ENCODE measurements at places on chromosomes 4 and X. TPM values are rescaled to one million over a fixed set of nuclear protein-coding genes. Genes with fewer than 3 reads are reported as not detected.

SRPK3 gene
- 0.51 TPM for total RNA-seq

MAGEA6 gene
- total RNA-seq, result not detected

CFAP47 gene
- total RNA-seq, result not detected

RPGR gene
- 5.1 TPM for total RNA-seq

ITM2A gene
- total RNA-seq, result 0.17 TPM

CFAP99 gene
- not detected for total RNA-seq

PRDM8 gene
- 8.8 TPM for total RNA-seq

ZCCHC18 gene
- 1.3 TPM for total RNA-seq

SOWAHB gene
- under 0.01 TPM for total RNA-seq

ARMCX6 gene
- 32.9 TPM for total RNA-seq

Data from fibroblast of lung (primary cell).